Left ventricle myocardium inferior (tissue), 1 donor: ENCODE measurements at places on chromosomes 4 and X. TPM values are rescaled to one million over a fixed set of nuclear protein-coding genes. Genes with fewer than 3 reads are reported as not detected.

DNA sequence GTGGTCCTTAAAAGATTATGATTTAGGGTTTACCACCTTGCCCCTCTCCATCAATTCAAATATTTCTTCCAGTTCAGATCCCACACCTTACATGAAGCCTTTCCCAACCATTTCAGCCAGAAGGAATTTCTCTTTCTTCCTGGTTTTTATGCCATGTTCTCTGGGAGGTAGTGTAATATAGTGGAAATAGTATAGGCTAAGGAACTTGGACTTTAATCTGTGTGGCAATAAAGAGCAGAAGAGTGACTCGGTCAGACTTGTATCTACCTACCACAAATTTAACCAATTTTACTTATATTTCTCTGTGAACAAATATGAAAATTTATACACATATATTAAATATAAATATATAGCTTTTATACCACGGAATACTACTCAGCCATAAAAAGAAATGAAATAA lies 18.4 kb upstream of the CISD2 start:
- no peak overlapping the region for H3K4me3 ChIP-seq
- no peaks in the 10 kb centered on the region for H3K36me3 ChIP-seq
- no peak for DNase-seq

XAGE1B gene
- not detected for total RNA-seq

GASK1B gene
- total RNA-seq = 61.9 TPM

TCP11X2 gene
- total RNA-seq = not detected

DCAF8L2 gene
- total RNA-seq = not detected

- no peaks in the 10 kb centered on the region for H3K4me1 ChIP-seq
- DNase-seq = no peak
- no peak overlapping the region for H3K4me3 ChIP-seq
- no peak overlapping the region for H3K27ac ChIP-seq
- H3K36me3 ChIP-seq = no peaks in the 10 kb centered on the region
- no peaks in the 10 kb centered on the region for H3K27me3 ChIP-seq
Observed at GRCh38 chr4:80107374-80107773, 34.3 kb upstream of the ANTXR2 start.

POU4F2 gene
- total RNA-seq = not detected
